ENCODE measurements at places on chromosomes 12 and 14. TPM values are rescaled to one million over a fixed set of nuclear protein-coding genes. Genes with fewer than 3 reads are reported as not detected.

Gene PIANP
- polyA plus RNA-seq, result 1.2 TPM

Gene SERPINA5
- not detected for polyA plus RNA-seq

Gene CLEC1B
- polyA plus RNA-seq, result not detected

Gene TRIM9
- polyA plus RNA-seq, result 0.02 TPM

Gene IQSEC3
- polyA plus RNA-seq, result 0.47 TPM

Gene GLI1
- polyA plus RNA-seq, result 9.7 TPM

Gene MUCL1
- not detected for polyA plus RNA-seq

Gene DAO
- polyA plus RNA-seq, result not detected

Gene MYF6
- polyA plus RNA-seq, result not detected

Gene GLIPR1L2
- polyA plus RNA-seq, result 0.21 TPM

Gene PRH2
- not detected for polyA plus RNA-seq

Gene GALNT16
- 1.6 TPM for polyA plus RNA-seq

DNA sequence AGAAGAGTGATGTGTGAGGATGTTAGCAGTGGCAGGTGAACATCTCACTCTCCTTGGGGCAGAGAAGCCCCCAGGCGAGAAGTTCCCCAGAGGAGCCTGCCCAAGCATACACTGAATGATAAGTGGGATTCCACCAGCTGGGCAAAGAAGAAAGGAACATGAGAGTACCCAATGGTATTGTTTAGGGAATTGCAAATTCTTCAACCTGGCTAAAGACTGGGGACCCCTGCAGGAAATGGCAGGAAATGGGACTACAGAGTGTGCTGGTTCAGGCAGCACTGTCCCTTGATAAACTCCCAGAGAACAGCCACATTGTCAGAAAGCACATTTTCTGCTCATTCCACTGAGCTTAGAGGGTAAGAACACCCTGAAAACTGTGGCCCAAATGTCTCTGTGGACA lies 121.3 kb downstream of the RPS29 start:
- no peak for DNase-seq

- DNase-seq, result no peak
These were observed 14.6 kb downstream of the CAPS2 start for GRCh38 chr12:75315518-75315917.

DNA sequence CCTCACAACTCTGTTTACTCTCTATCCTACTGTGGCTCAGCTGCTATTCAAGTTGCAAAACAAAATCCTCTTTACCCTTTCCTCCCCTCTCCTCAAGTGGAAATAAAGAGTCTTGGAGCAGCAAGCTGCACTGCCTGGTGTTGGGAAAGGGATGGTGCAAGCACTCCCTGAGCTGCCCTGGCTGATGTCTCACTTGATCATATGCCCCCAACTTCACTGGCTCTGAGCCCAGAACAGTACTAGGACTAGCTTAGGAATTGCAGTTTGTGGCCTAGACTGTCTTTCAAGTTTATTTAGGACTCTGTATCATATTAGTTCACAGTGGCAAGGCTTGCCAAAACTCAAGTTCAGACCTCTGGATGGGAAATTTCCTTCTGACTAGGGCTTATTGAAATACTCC lies 1683.8 kb upstream of the SEL1L start:
- peak; percentile 87 for DNase-seq

- DNase-seq, result no peak
These were observed 56.8 kb downstream of the LRFN5 start for GRCh38 chr14:41663473-41663850.

- no peak for DNase-seq
These were observed 66.5 kb upstream of the ABCD2 start for GRCh38 chr12:39685854-39686657.

- DNase-seq, result peak; percentile 23
These were observed 134.0 kb downstream of the DIO2 start for GRCh38 chr14:80077262-80077661.

GRCh38 chr12:132668191-132669088 lies 18.7 kb downstream of the POLE start:
- no peak for DNase-seq

- no peak for DNase-seq
These were observed 185.4 kb downstream of the ALG10B start for GRCh38 chr12:38501991-38502390.

GRCh38 chr12:57779736-57780135 lies 2.9 kb upstream of the TSFM start:
- no peak for DNase-seq

DNA sequence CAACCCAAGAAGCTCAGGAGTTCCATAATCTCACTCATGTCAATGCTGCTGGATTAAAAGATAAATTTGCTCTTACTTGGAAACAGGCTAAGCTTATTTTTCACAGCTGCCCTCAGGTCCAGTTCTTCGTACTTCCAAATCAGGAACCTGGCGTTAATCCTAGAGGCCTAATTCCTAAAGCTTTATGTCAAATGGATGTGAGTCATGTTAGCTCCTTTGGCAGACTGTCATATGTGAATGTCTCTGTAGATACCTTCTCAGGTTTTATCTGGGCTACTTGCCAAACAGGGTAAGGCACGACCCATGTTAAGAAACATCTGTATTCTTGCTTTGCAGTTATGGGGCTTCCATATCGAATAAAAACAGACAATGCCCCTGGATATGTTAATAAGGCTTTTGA lies 504.6 kb downstream of the ALG10 start:
- no peak for DNase-seq

DNA sequence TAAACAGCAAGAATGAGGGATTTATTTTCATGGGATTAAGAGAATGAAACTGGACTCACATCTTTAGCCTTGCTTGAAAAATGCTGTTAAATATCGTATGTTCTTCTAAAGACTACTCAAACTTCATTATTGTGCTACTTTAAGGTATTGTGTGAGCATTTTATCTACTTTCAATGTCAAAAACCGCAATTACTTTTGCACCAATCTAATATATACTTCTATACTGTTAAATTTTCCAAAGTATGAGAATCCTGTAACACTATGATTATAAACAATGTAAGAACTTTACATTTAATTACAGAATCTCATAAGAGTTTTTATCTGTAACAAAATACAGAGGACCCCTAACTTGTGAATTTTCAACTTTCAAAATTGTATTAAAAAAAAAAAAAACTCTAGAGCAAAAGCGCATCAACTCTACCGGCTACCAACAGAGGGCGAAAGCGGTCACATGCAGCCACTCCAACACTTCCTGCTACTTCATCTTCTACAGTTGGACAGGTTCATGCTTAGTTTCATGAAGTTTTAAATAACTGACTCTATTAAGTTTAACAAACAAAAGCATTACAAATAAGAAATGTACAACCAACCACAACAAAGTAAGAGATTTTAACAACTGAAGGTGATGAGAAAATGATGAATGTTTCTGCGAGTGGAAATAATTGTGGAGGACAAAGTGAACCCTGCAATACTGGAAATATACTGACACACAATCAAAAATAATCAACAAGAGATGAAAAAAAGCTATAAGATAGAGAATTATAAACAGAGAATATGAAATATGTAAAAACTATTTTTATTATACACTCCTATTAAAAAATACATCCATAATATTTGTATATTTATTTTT lies 210.9 kb downstream of the MED13L start:
- no peak for DNase-seq

- no peak for DNase-seq
These were observed 283.8 kb downstream of the VRK1 start for GRCh38 chr14:97080991-97081390.

GRCh38 chr14:90132821-90133570 lies 71.2 kb downstream of the KCNK13 start:
- DNase-seq, result no peak

DNA sequence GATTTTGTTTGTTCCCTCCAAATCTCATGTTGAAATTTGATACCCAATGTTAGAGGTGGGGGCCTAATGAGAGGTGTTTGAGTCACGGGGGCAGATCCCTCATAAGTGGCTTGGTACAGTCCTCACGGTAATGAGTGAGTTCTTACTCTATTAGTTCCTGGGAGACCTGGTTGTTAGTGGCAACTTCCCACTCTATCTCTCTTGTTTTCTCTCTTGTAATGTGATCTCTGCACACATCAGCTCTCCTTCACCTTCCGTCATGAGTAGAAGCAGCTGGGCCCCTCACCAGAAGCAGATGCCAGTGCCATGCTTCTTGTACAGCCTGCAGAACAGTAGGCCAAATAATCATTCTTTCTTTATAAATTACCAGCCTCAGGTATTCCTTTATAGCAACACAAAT lies 29.6 kb upstream of the KCNK10 start:
- no peak for DNase-seq

DNA sequence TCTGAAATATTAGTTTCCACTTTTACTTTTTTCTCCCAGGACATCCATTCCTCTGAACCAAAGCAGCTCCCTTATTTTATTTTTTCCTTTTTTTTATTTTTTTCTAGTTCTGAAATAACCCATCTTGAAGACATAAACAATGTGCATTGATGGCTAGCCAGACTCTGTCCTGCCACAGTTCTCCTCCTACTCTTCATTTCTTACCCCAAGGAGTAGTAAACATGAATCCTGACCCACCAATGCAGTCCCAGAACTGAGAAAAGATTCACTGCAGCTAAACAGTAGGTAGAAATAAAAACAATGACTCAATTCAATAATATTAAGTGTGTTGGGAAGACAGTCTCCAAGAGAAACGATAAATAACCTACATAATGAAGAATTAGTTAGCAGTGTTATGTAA lies 65.7 kb upstream of the NOVA1 start:
- DNase-seq, result no peak

GRCh38 chr12:72605975-72606374 lies 333.8 kb downstream of the TRHDE start:
- DNase-seq, result no peak

DNA sequence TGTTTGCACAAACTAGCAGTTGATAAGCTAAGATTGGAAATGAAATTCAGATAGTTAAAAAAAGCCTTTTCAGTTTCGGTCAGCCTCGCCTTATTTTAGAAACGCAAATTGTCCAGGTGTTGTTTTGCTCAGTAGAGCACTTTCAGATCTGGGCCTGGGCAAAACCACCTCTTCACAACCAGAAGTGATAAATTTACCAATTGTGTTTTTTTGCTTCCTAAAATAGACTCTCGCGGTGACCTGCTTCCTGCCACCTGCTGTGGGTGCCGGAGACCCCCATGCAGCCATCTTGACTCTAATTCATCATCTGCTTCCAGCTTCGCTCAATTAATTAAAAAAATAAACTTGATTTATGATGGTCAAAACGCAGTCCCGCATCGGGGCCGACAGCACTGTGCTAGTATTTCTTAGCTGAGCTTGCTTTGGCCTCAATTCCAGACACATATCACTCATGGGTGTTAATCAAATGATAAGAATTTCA lies 335.6 kb downstream of the TMEM121 start:
- DNase-seq, result no peak

GRCh38 chr14:68564191-68564825 lies 228.6 kb downstream of the ZFP36L1 start:
- DNase-seq, result no peak

- no peak for DNase-seq
These were observed 64.4 kb upstream of the FUT8 start for GRCh38 chr14:65348137-65348536.

GRCh38 chr14:42736408-42736807 lies 1129.7 kb downstream of the LRFN5 start:
- no peak for DNase-seq

GRCh38 chr12:108047071-108047550 lies 82.0 kb upstream of the WSCD2 start:
- DNase-seq, result no peak

DNA sequence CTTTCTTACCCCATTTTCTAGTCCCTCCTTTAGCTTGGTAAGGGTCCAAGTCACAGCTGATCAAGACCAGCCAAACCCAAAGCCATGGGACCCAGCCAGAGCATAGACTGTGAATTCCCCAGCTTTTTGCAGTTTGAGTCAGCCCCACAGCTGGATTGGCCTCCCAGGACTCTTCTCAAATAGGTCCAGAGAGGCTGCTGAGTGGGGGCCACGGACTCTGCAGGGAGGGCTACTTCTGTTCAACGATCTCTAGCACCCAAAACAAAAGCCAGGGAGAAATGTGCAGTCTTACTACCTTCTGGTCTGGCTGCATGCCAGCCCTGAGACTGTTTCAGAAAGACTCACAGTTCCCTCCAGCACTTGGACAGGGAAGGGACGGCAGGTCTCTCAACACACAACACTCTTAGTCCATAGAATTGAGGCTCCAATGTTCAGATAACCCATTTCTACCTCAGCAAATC lies 1.6 kb downstream of the VDR start:
- peak; percentile 57 for DNase-seq

GRCh38 chr12:111209811-111210210 lies 159.1 kb downstream of the PHETA1 start:
- DNase-seq, result no peak

DNA sequence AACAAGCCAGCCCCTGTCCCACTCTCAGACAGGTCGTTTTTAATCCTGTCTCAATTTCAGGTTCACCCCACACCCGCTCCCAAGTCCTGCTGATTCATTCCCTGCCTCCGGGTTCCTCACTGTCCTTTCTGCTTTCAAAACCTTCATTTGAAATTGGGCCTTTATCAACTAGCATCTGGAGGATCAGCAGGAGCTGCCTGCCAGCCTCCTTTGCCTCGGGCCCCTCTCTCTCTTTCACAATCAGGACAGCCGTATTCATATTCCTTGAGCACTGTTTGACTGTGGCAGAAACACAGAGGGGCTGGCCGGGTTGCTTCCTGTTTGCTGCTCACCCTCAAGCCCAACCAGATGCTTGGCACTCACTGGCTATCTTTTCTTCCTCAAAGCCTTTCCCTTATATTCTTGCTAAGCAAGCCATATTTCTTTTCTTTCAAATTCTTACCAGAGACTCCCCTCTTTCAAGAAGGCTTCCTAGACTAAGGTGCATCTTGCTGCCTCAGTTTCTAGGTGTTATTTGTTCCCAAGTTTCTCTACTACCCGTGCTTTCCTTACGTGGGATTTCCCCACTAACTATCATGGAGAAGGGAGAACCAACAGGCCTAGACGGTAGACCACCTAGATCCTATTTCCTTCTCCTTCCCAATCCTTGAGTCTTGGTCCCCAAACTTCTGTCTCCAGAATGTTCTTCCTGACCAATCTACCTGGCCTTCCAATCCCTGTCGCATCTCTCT lies 3.0 kb downstream of the GALNT6 start:
- DNase-seq, result no peak

GRCh38 chr12:70982286-70982685 lies 61.7 kb upstream of the PTPRR start:
- DNase-seq, result no peak

DNA sequence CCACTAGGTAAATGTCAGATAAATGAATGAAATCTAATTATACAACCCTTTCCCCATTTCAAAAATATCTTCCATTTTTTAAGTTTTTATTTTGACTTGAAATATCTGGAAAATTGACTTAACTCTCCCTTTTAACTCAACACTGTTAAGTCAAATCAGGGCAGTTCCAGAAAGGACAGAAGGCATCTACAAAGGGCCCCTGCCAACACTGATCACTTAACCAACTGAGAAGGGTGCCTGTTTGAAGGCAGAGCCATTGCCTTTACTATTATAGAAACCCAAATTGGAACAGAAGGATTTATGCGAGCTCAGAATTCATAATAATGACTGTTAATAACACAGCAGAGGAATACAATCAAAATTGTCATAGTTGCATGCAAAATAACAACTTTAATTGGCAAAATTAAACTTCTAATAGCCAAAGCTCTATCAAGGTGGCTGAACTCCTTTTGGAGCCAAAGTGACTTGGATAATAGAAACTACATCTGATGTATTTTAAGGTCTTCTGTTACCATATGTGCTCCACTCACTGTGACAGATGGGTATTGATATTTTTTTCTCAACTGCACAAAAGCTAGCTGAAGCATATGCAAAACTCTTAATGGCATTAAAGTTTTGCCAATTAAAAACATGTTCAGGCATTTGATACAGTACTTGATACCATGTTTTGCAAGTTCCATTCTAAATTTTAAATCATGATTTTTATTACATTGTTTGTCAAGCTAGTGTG lies 383.8 kb downstream of the NOVA1 start:
- DNase-seq, result no peak

All from AG04450 (cell line).